ENCODE measurements at places on chromosomes 4 and X.

- DNase-seq: no peak
Observed at GRCh38 chr4:41791557-41791956, 43.0 kb upstream of the PHOX2B start.

GRCh38 chrX:112830540-112830939, 10.1 kb downstream of the AMOT start:
- no peak for DNase-seq

GRCh38 chr4:150598909-150599308, 17.0 kb downstream of the MAB21L2 start:
- no peak for DNase-seq

DNA sequence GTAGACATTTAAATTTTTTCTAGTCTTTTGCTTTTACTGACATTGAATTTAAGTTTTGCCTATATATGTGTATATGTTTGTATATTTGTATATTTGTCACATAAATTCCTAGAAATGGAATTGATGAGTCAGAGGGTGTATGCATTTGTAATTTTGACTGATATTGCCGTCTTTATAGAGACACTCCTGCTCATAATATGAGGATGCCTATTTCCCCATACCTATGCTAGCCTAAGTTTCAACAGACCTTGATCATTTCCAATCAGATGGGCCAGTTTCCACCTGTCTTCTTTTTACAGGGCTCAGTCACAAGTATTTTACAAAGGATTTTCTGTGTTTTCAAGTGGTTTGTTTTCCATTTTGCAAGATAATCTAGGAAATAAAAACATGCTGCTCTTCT, 10.8 kb downstream of the PDLIM5 start:
- DNase-seq: no peak

DNA sequence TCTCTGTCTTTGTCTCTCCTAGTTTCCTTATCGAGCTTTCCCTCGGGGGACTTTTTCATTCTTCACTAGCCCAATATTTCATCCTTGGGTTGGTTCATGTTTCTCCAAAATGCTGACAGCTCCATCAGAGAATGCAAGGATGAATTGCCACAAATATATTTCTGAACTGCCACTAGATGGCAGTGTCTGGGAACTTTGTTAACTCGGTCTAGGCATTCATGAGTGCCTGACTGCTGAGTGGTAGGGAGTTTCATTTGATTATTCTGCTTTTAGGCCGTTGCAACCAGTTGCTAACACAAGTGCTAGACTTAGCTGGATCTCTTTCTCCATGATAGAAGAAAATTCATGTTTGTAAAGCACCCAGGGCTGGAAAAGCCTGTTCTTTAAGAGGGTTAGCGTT, 73.5 kb upstream of the RAP2C start:
- no peak for DNase-seq

DNA sequence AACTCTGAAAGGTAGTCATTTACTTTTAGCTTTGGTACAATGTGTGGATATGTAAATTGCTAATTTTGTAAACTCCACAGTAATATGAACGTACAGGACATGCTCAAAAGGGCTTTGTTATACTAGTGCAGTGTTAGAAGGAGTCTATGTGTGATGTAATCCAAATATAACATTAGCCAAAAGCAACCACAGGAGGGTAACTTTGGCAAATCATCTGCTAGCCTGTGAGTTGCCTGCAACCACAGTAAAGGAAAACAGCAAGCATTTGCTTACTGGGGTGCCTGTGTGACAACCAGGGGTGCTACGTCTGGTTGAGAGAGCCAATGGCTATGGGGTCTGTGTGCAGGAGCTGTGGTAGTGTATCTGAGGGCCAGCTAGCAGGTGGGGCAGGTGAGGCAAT, 245.8 kb downstream of the ADAMTS3 start:
- no peak for DNase-seq

DNA sequence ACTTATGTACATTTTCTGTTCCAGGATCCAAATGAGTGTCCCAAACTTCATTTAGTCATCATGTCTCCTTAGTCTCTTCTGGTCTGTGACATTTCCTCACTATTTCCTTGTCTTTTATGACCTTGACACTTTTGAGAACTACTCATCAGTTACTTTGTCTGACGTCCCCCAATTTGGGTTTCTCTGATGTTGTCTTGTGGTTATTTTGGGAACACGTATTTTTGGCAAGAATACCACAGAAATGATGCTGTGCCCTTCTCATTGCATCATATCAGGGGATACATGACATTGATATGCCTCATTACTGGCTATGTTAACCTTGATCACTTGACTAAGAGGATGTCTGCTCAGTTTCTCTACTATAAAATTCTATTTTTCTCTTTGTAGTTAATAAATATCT, 308.8 kb downstream of the ZNF674 start:
- DNase-seq: no peak

DNA sequence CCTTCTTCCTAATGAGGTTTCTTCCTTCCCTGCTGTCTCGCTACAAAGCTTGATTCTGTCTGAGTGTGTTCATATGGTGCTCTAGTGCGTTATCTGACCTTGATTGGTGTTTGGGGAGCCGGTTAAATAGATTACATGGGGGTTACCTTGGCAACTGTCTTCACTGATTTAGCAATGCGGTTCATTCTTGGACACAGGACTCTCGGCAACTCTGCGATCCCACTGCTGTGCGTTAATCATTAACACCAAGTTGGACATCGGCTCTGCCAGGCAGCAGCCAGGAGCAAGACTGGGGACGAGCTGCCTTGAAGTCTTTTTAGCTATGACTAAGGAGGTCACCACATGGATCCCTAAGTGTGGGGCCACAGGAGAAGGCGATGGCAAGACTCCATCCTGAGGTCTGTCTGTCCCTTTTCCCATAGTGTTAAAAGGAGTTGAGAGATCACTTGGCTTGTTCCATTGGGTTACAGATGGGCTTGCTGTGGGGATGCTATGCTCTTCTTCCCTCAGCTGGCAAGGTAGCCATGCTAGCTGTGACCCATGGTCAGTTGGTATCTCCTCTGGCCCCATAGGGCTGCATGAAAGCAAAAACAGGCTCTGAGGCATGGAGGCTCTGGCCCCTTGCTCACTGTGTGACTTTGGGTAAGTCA, 93.4 kb upstream of the MAMLD1 start:
- no peak for DNase-seq

DNA sequence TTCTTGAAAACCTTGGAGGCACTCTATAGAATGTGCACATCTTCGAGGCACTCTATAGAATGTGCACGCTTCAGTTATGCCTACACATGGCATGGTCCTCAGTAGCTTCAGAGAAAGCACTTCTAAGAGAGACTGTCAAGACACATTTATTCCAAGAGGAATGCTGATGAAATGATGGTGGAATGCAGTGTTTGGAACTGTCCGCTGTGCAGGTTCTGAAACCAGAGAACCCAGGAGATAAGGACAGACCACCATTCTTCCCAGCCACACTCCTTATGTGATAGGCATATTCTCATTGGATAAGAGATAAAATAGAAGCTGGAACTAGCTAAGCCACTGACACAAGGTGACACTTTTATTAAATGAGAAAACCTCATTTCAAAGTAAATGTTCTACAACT, 263.3 kb downstream of the NLGN4X start:
- no peak for DNase-seq

- no peak for DNase-seq
Observed at GRCh38 chr4:149727663-149728062, 88.0 kb downstream of the IQCM start.

DNA sequence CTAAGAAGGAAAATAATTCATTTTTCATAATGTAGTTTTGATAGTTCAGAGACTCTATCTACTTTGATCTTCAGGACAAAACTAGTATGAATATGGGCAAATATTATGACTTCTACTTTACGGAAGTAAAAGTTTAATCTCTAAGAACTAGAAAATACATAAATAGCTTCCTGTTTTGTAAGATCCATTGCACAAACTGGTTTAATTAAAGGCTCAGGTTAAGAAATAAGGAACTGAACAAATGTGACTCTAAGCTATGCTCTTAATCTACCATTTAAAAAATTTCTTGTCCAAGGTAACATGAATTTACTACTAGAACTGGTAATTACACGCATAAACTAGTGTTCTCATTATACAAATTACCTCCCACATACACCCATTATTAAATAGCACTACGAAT, 360.6 kb downstream of the INPP4B start:
- no peak for DNase-seq

DNA sequence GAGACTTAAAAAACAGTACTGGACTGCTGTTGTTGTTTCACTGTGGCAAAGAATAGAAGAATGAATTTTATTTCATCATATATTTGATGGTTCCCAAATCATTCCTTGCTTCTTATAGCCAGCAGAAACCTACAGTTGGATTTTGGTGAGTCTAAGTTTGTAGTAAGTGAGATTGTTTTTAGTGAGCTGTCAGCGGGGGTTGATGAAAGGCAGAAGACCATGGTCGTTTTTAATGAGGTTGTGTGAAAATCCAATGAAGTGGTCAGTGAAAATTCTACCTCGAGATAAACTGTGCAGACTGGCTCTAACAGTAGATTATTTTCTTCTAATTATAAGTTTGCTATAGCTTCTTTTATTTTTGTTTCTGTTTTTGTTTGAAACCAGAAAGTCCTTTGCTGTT, 36.2 kb downstream of the ANAPC4 start:
- no peak for DNase-seq

- no peak for DNase-seq
Observed at GRCh38 chrX:2631743-2632532, 59.2 kb upstream of the CD99 start.

DNA sequence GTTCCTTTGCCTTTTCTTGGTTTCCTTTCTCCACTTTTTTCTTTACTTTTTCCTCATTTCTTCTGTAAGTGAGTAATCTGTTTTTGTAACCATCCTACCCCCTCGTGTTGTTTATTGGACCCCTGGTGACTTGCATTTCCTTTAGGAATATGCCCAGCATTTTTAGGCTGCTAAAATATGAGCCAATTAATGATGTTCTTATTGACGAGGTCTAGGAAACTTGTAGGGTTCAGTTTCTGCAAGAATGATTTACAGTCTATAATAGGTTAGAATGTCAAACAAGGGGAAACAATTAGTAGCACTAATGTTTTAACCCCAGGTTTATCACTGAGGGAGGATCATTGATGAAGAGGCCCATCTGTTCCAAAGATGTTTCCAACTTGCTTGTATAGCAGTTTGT, 79.0 kb downstream of the CPE start:
- DNase-seq: no peak

- no peak for DNase-seq
Observed at GRCh38 chr4:152050106-152050505, 289.3 kb upstream of the GATB start.

- DNase-seq: no peak
Observed at GRCh38 chrX:76148041-76148665, 24.7 kb upstream of the PBDC1 start.

- DNase-seq: no peak
Observed at GRCh38 chrX:69365755-69366154, 138.4 kb upstream of the NALF2 start.

DNA sequence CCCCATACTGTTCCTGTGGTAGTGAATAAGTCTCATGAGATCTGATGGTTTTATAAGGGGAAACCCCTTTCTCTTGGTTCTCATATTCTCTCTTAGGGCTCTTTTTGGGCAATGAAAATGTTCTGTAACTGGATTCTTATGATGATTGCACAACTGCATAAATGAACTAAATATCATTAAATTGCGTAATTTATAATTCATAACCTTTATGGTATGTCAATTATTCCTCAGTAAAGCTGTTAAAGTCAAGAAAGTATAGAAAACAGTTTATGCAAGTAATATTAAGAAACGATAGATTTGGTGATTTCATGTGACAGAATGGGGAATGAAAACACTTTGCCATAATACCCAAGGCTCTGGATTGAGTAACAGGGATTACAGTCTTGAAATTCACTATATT, 33.5 kb upstream of the SPANXD start:
- no peak for DNase-seq

DNA sequence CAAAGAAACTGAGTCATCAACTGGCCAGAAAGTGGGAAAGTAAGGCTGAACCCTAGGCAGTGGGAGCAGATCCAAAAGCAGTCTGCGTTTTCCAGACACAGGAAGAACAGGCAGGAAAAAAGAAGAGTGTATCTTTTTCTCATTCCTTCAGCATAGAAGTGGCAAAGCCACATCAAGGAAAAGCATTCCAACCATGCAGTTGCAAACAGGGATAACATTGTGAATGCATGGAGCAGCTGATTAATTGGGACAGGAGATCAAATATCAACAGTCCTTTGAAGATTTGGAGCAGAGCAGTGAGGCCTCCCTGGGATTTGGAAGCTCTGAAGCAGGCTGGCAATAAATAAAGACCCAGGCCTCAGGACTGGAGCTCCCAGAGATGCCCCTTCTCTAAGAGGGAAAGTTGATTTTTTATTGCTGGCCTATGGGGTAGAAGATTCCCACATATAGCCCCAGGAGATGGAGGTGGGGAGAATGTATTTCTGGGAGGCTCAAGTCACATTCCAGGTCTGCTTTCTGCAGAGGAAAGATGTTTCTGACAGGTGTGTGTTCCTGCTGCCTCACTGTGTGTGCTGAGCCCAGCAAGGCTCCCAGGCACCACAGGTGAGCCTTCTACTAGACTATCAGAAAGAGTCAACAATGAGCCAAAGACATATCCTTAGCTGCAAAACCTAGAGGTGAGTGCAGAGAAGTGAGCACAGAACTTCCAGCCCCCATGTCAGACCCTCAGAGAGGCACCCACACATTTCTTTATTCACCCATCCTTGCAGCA, 222.5 kb downstream of the RAB28 start:
- no peak for DNase-seq

DNA sequence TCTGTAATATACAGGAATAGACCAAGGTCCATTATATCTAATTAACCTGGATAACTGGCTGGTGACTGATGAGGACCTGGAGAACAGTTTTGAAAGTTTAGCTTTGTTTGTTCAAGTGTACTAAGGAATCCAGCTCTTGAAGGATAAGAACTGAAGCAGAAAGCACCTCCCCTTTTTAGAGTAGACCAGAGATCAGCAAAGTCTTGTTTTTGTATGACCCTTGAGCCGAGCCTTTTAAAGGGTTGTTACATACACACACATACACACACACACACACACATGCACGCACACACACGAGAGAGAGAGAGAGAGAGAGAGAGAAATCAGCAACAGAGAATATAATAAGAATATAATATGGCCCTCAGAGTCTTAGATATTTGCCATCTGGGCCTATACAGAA, 13.0 kb downstream of the MOSPD2 start:
- no peak for DNase-seq

DNA sequence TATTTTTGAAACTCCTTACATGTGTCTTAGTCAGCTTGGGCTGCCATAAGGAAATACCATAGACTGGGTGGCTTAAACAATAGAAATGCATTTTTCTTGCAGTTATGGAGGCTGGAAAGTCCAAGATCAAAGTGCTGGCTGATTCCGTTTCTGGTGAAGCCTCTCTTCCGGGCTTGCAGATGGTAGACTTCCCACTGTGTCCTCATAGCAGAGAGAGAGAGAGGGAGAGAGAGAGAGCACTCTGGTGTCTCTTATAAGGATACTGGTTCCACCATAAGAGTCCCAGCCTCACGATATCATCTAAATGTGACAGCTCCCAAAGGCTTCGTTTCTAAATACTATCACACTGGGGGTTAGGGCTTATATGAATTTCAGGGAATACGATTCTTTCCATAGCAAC, 39.7 kb downstream of the ENPEP start:
- DNase-seq: no peak

Measured in mesothelial cell of epicardium (in vitro differentiated cells).